ENCODE measurements at places on chromosomes 7 and 10. TPM values are rescaled to one million over a fixed set of nuclear protein-coding genes. Genes with fewer than 3 reads are reported as not detected.

The AGAP5 gene
- 3.5 TPM for total RNA-seq

The SPDYE5 gene
- not detected for total RNA-seq

The ZPBP gene
- total RNA-seq: not detected

The NRAP gene
- not detected for total RNA-seq

The RNF32 gene
- total RNA-seq: 1.5 TPM

The POP7 gene
- total RNA-seq: 37.1 TPM
